ENCODE measurements at places on chromosomes 4 and X.

GRCh38 chrX:9557091-9557490 is 92.2 kb downstream of the TBL1X start:
- DNase-seq, result no peak

GRCh38 chr4:137378393-137378792 is 153.9 kb downstream of the PCDH18 start:
- no peak for DNase-seq

- no peak for DNase-seq
Measured at GRCh38 chr4:2672700-2673099, 83.4 kb downstream of the TNIP2 start.

GRCh38 chrX:19097553-19098283 is 24.6 kb downstream of the ADGRG2 start:
- no peak for DNase-seq

Measured in GM12865 (cell line).